Ovary (tissue), 10 donors: ENCODE measurements at places on chromosomes 1 and 21.

GRCh38 chr21:36163750-36164741 lies 7.4 kb downstream of the DOP1B start:
- no peak for DNase-seq

GRCh38 chr1:67735806-67736627 lies 51.0 kb downstream of the GADD45A start:
- DNase-seq, result peak; percentile 83

DNA sequence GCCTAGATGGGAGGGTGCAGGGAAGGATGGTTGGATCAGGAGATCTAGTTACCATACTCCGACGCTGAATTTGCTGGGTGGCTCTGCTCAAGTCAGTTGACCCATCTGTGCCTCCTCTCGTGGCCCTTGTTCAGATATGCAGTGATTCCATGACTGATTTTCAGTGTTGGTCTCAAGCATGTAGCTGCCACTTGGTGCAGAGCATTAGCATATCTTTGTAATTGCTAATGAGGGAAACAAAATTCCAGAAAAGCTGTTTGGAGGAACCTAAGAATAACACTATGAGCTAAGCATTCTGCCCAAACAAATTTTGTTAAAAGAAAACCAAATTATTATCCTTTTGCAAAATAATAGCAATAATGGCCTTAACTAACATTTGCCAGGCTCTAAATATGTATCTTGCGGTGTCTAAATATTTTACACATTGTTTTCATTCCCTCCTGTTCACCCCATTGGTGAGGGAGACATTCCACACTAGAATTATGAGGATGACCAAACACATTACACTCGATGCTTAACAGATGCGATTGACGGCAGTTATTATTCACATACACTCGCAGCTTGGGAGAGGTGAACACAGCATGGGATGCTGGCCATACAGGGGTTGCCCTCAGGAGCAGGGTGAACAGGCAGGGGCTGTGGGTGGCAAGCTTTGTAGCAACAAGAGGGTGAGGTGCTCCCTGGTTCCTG lies 69.1 kb downstream of the KCNJ15 start:
- DNase-seq, result no peak

GRCh38 chr1:179955731-179956130 lies 1.1 kb downstream of the CEP350 start:
- no peak for DNase-seq

DNA sequence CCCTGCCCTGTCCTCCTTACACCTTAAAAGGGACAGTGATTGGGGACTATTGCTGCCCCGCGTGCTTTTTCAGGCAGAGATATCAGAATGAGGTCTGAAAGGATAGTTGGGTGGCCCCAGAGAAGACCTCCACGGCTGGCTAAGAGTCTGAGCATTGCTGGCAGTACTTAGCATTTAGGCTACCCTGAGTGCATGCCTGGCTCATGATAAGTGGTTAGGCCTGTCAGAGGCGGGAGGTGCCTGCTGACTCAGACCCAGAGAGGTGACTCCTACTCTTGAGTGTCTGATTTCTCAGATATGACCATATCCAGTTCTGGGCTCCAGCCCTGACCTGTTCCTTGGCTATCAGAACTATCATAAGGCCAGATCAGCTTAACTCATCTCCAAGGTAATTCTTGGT lies 213.7 kb downstream of the PBX1 start:
- no peak for DNase-seq

DNA sequence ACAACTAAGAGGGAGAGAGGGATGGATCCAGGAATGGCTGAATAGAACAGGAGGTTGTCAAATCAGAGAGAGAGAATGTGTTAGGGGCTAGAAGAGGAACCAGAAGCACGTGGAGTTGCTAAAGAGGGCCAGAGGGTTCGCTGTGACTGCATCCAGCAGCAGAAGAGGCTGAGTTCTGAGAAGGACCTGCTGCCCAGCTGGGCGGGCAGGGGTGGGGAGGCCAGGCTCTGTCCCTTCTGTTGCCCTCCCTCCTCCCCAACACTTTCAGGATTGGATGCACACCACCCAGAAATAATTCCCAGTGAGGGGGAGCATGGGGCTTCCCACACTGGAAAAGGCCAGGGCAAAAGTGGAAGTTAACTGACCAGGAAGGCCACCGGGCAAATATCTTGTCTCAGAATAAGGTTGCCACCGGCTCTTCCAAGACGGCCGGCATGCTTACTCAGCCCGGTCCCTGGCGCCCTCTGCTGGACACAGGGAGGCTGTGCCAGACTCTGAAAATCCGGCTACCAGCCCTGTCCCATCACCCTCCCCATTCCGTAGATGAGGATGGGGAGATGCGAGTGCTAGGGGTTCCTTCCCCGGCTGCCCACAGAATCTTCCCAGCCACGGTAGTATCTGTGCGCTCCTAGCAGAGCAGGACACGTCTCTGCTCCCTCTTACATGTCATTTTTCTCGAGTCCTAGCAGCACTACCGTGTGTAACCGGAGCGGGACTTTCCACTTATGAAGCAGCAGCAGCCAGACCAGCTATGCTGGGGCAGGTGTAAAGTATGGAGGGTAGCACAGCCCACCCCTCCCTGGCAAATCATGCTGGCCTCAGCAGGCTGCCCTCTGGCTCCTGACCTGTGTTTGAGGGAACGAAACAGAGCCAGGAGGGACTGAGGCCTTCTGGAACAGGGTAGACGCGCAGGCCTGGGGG lies 46.8 kb upstream of the A3GALT2 start:
- DNase-seq, result peak; percentile 91

DNA sequence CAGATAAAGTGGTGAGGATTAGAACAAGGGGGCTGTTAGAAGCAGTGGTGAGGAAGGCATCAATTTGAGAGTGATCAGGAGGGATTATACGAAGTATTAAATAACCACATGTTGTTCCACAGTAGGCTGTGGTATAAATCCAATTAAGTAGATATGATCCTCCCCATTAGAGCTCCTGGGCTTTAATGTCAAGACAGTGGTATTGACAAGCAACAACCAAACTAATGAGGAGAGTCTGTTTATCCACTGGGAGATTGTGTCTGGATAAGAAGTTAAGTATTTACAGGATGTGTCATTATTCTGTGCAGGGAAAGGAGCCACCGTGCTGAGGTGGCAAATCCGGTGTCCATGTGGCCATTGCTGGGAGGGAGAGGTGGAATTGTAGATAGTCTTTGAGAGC lies 5.8 kb downstream of the ACTN2 start:
- DNase-seq, result no peak

DNA sequence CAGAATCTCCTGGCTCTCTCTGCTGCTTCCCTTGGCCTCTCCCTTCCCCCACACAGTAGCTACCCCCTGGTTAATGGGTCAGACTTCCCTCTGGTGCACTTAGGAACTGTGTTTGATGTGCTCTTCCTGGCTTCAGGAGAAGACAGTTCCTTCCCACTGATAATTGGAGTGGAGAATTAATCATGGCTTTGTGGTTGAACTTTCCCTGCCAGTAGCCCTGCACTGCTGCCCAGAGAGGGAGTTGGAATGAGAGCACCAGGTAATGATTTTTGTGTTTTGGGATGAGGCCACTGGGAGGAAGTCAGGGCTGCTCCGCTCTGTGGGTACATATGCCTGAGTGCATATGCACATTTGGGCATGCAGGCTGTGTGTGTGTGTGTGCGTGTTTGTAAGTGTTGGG lies 39.7 kb upstream of the PADI2 start:
- no peak for DNase-seq

- no peak for DNase-seq
Observed at GRCh38 chr1:147492207-147492606, 49.1 kb upstream of the BCL9 start.

DNA sequence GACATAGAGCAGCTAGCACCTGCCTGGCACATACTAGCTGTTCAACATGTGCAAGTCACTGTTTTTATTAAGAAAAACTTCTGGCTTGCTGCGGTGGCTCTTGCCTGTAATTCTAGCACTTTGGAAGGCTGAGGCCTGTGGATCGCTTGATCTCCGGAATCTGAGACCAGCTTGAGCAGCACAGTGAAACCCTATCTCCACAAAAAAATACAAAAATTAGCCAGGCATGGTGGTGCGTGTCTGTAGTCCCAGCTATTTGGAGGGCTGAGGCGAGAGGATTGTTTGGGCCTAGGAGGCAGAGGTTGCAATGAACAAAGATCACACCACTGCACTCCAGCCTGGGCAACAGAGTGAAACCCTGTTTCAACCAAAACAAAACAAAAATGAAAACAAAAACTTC lies 27.7 kb upstream of the C8B start:
- DNase-seq, result no peak

DNA sequence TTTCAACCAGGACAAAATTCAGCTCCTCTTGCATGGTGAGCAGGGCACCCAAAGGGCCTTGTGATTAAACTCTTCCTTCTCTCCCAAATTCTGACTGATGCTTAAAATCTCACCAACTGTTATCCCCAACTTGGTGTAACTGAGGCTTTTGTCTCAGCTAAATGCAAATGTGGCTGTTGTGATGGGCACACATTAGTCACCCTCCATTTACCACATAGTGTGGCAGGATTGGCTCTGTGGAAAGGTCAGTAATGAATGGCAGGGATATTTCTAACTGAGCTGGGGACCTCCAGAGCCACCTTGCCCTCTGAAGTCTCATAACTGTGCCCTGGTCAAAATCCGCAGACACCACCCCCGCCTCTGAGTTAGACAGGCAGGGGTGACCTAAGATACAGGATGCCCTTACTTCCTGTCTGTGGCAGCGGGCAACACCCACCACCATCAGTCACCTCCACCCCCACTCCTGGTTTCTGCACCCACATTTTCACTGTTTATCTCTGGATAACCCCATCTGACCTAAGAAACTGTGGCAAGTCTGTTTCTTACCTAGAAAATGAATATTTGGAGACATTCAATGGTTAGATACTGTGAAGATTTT lies 25.4 kb upstream of the RGS16 start:
- DNase-seq, result no peak

- no peak for DNase-seq
Observed at GRCh38 chr1:100955322-100955721, 59.4 kb downstream of the SLC30A7 start.

DNA sequence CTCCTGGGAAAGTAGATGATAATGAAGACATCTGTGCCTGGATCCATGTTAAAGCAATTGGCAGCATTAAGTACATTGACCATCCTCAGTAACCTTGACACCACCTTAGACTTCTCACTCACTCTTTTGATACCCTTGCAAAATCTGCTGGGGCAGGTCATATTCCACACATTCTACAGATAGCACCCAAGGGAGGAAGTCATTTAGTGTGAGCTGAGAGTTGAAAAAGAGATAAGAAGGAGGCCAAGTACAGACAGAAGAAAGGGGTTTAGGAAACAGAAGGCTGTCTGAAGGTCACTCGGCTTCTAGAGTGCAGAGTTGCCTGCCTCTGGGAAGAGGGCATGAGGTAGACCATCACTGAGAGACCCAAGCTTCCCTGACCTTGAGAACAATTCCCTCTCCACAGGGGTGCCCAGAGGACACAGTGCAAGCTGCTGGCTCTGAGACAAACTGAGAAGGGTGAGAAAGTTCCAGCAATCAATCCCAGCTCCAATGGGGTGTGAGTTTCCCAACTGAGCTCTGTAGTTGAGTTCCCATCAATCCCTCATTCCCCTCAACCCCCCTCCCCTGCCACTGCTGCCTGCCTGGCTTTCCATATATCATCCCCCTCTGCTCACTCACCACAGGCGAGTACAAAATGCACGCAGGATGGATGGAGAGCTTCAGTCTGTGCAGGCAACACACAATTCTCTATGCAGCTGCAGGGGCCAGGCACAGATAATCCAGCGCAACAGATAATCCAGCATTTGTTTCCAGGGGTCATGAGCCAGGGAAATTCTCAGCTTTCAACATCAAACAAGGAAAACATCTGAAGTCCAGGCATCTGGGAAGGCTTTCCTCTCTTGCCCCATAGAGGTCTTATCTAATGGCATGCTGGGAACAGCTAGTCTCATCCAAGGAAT lies 7.4 kb upstream of the MOB3C start:
- DNase-seq, result peak; percentile 44

DNA sequence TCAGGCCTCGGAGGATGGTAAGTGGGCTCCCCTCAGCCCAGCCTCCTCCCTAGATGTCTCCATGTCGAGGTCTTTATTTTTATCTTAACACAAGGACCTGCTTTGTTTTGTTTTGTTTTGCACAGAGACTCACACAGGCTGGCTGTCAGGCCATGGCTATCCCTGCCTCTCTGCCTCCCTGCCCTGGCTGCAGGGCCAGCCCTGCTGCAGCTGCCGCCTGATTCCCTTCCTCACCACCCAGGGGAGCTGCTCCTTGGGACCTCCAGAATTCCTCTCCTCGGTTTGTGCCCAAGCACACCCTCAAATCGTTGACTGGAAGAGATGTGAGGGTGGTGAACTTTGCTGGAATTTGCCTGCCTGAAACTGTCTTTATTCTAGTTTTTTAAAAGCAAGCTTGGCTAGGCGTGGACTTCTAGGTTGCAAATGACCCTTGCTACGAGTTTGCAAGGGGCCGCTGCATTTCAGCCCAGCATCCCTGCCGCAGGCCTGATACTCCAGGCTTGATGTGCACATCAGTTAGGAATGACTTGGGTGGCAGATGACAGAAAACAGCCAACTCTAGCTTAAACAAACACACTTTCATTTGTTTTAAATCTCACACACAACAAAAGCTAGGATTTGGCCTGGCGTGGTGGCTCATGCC lies 37.1 kb downstream of the WNT9A start:
- DNase-seq, result no peak

- no peak for DNase-seq
Observed at GRCh38 chr1:220884981-220885918, 6.0 kb downstream of the HLX start.

DNA sequence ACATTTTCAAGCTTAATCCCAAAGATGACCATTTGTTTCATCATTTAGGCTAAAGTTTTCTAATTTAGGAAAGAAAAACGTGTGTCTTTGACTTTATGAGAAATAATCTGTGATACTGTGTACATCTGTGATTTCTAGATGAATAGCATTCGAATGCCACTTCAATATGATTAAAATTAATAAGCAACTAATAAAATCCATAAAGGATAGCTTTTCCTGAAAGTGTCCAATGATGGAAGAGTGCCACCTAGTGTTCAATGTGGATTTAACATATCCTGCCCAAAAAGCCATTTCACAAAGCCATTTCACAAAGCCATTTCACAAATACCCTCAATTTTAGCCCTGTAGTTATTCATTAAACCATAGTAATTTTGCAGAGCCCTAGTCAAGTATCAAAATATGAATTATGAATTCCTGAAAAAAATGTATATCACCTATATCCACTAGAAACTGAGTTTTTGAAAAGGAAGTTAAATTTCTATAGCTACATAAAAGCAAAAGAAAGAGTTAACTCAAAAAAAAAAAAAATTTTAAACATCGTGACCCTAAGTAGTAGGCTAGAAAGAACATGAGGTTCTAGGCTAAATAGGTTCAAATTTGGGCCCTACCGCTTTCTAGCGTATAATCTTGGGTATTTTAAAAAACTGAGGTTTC lies 19.1 kb downstream of the NME7 start:
- no peak for DNase-seq

GRCh38 chr1:165425621-165426020 lies 19.3 kb downstream of the RXRG start:
- DNase-seq, result no peak

DNA sequence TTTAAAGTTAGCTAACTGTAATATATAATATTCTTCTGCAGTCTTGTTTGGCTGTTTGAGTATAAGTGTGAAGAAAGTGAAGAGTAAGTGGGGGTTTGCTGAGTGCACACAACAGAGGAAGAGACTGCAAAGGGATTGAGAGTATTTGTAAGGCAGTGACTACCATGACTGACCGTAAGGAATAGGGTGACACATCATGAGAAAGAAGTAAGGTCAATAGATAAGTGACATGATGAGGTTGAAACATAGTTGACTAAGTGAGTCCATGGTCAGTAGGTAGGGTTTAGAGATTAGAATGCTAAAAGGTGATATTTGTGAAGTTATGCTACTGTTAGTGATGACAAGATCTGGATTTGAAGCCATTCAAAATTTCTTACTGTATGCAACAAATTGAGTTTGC lies 27.7 kb downstream of the WARS2 start:
- no peak for DNase-seq

GRCh38 chr1:11720033-11720376 lies 15.9 kb upstream of the AGTRAP start:
- DNase-seq, result no peak
